ENCODE measurements at places on chromosomes 16 and 17. TPM values are rescaled to one million over a fixed set of nuclear protein-coding genes. Genes with fewer than 3 reads are reported as not detected.
A peak's percentile ranks its signal among the peaks of the same experiment; 100 is the strongest.

GRCh38 chr17:78585006-78585630 is 7.9 kb upstream of the DNAH17 start:
- DNase-seq, result no peak

- peak; percentile 98 for DNase-seq
These were observed 16.2 kb upstream of the NAGLU start for GRCh38 chr17:42519546-42520491.

C1QL1 gene
- 0.45 TPM for total RNA-seq

CLEC18C gene
- total RNA-seq, result 4.3 TPM

P2RX5 gene
- 2.9 TPM for total RNA-seq

GRCh38 chr16:68528686-68529379 is 10.3 kb upstream of the ZFP90 start:
- DNase-seq, result peak; percentile 58

GRCh38 chr16:24918641-24919040 is 72.9 kb downstream of the SLC5A11 start:
- DNase-seq, result no peak

DNA sequence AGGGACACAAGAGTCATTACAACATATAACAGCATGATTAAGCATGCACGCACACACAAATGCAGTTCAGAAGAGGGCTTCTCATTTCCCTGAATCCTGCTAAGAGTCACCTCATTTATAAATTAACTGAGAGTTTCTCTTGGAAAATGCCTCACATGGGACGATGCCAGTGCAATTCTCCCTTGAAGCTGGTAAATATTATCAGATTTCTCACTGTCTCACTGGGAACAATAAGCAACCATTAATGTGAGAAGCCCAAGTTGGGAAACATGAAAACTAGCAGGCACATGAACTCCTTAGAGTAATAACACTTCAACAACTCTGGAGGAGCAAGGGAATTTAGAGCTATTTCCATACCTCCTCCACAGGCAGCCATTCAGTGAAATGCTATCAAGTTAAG is 26.4 kb downstream of the SETD6 start:
- DNase-seq, result no peak

DNA sequence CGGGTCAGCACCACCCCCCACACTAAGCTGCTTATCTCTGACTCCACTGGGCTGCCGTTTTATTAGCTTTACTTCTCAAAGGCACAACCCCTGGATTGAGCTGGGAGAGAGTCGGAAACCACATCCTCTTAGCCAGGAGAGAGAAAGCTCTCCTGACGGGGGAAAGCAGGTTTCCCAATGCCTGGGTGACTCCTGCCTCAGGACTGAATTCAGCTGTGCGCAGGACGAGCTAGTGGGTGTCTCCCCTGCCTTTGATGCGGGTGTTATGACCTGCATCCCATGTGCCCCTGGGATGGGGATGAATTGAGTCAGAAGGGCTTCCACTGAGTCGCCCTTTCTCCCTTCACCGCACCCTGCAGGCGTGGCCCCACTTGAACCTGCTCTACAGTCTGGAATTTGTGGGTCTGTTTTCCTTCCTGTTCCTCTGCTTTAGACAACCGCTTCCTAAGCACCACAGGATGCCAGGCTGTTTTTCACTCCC is 819.2 kb upstream of the EEF2KMT start:
- DNase-seq, result no peak

ZG16 gene
- total RNA-seq, result not detected

GRCh38 chr16:53664724-53665345 is 38.8 kb downstream of the RPGRIP1L start:
- no peak for DNase-seq

DNA sequence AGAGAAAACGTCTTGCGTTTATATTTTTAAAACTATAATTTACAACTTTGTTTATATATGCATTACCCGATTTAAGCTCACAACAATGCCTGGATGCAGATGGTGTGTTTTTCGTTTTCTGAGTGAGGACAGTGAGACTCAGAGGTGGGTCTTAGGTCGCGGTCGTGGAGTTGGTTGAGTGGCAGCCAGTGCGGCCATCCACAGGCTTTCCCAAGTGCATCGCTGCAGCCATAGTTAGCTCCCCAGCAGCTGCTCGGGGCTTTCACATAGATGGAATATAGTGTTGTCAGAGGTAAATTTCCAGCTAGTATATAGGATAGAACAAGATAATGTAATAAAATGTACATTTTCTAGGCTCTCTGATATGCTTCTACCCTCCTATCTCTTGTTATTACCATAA is 417.8 kb downstream of the CDH13 start:
- DNase-seq, result no peak

GRCh38 chr17:21089933-21090901 is 36.5 kb upstream of the DHRS7B start:
- DNase-seq, result no peak

RPS6KB1 gene
- 10.9 TPM for total RNA-seq

GRCh38 chr17:35088881-35089585 is 25.5 kb upstream of the RFFL start:
- no peak for DNase-seq

GRCh38 chr16:11621920-11622651 is 35.4 kb upstream of the LITAF start:
- DNase-seq, result no peak

CYTH1 gene
- total RNA-seq, result 59.0 TPM

ZDHHC1 gene
- 4.2 TPM for total RNA-seq

MYADML2 gene
- total RNA-seq, result not detected

DNA sequence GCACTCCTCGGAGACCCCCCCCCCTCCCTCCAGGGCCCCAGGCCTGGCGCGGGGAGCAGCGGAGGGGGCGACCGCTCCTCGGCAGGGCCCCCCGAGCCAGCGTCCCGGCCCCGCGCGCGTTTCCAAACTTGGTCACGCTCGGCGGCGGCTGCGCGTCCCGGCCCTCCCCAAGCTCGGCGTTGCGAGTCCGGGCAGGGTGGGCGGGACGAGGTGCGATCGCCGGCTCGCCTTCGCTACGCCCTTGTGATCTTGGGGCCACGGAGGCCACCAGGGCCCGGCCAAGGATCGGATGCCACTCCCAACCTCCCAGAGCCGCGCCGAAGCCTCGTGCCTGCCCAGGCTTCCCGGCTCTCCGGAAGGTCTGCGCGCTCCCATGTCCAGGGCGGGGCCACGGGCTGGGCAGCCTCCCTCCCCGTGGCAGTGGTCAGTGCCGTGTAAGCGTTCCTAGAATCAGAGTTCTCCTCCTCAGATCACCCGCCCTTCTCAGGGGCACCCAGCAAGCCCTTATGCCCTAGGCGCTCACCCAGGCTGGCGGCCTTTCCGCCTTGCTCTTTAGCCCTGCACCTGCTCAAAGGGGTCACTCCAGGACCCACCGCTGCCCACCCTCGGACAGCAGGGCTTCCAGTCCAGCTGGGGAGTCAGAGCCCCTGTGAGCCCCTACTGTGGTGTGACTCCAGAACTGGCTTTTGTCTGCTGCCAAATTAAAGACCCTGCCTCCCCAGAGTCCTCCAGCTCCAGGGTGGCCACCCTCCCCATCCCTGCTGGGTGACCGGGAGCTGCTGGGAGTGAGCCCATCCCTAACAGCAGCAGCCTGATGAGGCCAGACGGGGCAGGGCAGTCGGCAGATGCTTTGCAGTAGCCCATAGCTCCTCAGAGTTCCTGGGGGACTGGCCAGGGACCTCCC is 12.2 kb upstream of the MRPS23 start:
- peak; percentile 60 for DNase-seq

GRCh38 chr16:78057803-78058564 is 35.6 kb downstream of the CLEC3A start:
- no peak for DNase-seq

DNA sequence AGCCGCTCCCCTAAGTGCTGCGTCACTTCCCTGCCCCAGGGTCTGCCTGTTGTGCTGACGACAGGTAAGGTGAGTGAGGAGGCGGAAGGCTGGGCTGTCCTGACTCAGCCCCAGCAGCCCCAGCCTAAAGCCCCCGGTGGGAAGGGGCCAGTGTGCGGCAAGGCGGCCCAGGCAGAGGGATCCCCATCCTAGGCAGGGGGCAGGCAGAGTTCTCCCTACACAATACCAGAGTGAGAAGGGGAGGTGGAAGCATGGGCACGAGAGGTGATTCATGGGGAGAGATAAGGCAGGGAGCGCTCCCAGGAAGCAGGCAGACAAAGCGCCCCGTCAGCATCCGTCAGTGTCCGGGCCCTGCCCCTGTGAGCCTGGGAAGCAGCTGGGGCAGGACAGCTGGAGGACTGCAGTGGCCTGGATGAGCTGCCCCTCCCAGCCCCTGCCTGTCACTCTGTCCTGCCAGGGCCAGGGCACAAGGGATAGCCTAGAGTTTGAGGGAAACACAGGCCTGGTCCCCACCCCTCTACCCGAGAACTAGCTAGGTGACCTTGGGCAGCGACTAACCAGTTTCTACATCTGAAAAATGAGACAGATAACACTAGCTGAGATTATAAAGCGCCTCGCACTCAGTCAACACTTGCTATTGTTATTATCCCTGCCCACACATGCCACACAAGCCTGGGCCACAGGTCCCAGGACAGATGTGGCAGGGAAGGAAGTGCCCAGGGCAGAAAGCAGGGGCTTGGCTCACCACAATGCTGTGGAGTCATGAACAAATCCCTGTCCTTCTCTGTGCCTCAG is 3.8 kb downstream of the FAM83G start:
- DNase-seq, result no peak

GRCh38 chr16:53089434-53090285 is 34.9 kb downstream of the CHD9 start:
- peak; percentile 46 for DNase-seq

TBC1D3E gene
- total RNA-seq, result not detected

DNA sequence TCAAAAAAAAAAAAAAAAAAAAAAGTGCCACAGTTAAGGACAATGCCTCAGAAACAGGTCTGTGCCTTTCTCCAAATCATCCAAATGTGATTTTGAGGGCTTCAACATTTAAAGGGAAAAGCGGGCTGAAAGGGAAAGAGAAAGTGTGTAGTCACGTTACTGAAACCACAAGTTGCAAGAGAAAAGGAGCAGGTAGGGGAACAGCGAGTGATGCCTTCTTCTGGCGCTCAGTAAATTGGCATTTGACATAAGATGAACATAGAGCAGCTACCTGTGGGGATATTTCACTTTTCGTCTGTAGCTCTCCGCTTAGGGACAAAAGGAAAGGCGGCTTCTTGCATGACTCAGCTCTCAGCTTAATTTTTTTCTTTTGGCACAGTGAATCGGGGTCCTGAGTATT is 11.1 kb downstream of the CMTM2 start:
- no peak for DNase-seq

GRCh38 chr16:74667255-74667700 is 601 bp upstream of the RFWD3 start:
- DNase-seq, result peak; percentile 7

GRCh38 chr16:9260666-9261065 is 169.2 kb downstream of the HAPSTR1 start:
- DNase-seq, result no peak

- peak; percentile 76 for DNase-seq
These were observed 279.9 kb upstream of the DYNLRB2 start for GRCh38 chr16:80260906-80261311.

EVI2A gene
- total RNA-seq, result not detected

DNA sequence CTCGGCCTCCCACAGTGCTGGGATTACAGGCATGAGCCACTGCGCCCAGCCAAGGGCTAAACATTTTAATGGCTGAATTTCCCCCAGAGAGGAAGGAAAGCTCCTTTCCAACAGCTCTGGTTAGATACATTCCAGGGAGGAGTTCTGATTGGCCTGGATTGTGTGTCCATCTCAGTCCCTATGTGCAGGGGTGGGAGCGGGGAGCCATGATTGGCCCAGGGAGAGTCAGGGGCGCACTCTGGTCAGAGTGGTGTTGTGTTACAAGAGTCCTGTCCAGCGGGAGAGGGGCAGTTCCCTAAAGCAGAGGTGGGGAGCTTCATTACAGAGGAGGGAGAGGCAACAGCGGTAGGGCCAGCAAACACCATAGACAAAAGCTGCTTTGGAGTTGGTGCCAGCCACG is 75.0 kb downstream of the RAP1GAP2 start:
- no peak for DNase-seq

- DNase-seq, result no peak
These were observed 77.1 kb upstream of the HS3ST3A1 start for GRCh38 chr17:13678841-13679240.

KRTAP4-6 gene
- not detected for total RNA-seq

- no peak for DNase-seq
These were observed 38.2 kb downstream of the GPRC5B start for GRCh38 chr16:19846436-19846835.

GRCh38 chr17:77404812-77405581 is 264.2 kb downstream of the SEC14L1 start:
- peak; percentile 46 for DNase-seq

DNA sequence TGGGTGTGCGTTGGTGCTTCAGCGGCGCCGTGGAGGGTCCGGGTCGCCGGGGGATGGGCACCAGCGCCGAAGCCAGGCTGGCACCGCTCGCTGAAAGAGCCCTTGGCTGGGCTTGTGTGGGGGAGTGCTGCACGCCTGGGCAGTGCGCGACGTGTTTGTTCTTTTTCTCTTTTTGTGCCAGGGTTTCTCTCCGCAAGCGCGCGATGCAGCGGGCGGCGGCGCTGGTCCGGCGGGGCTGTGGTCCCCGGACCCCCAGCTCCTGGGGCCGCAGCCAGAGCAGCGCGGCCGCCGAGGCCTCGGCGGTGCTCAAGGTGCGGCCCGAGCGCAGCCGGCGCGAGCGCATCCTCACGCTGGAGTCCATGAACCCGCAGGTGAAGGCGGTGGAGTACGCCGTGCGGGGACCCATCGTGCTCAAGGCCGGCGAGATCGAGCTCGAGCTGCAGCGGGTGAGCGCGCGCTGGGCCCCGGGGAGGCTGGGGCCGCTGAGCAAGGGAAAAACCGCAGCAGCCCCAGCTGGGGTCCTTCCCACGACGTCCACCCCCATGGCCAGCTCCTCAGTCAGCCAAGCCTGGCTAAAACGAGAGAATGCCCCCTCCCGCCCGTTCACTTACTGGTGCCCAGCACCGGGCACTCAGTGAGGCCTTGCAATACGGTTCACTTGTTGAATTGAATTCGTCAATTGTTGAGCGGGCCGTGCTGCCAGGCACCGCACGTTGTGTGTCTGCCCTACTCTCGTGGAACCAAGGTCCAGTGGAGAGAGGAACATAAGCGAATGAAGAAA is 541 bp downstream of the GPT2 start:
- no peak for DNase-seq

DNA sequence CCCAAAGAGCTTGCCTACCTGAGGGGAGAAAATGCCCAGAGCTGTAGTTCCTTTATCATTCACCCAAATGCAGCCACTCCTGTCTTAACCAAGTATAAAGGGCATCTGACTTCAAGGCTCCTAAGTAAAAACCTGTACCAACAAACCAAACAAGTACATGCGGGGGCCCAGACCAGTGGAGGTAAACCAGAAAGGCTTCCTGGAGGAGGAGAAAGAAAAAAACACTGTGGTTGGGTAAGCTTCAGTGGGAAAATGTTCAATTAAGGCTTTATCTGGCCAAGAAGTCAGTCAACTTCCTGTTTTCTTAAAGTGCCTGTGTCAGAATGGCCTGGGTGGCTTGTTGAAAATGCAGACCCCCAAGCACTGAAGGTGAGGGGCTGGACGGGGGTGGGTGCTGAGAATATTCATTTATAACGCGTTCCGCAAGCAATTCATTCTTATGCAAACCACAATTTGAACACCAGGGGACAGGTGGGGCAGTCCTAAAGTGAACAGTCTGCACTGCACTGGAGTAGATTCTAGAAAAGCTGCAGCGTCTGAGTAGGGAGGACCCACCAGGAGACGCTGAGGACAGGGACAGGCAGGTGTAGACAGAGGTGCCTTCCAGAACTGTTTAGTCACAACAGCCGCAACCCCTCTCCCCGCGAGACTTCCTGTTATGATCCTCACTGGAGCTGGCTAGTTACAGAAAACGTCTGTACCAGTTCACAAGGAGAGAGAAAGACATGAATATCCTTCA is 467.1 kb downstream of the SOX9 start:
- no peak for DNase-seq

UMOD gene
- not detected for total RNA-seq
